ENCODE measurements at places on chromosomes 3 and 15.

GRCh38 chr3:43319376-43319775, 33.0 kb downstream of the SNRK start:
- peak; percentile 65 for DNase-seq

DNA sequence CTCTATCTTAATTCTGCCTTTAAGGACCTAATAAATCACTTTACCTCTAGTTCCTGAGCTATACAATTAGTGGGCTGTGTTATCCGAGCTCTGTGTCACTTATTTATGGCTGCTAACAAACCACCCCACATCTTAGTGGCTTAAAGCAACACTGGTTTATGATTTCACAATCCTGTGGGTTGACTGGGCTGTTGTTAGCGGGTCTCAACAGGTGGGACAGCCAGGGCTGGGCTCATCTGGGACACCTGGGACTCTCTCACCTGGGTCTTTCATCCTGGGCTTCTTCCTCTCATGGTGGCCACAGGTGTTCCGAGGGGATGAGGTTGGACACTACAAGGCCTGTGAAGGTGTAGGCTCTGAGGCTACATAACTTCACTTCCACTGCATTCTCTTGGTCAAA, 35.8 kb upstream of the CHST2 start:
- no peak for DNase-seq

GRCh38 chr3:48985831-48986376, 4.1 kb upstream of the P4HTM start:
- no peak for DNase-seq

DNA sequence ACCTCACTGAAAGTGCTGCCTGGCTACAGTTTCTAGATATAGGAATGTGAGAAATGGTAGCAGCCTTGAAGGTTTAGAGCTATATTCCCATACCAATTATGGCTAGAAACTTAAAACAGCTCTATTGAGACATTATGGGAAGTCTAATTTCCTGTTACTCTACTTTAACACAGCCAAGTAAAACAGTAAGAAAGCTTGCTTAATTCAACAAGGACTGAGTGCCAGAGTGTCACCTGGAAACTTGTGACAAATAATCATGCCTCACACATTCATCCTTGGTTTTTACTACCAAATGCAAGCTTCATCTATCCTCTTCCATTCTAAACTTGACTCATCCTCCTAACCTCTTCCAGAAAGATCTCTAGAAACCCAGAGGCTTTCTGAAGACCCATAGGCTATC, 41.7 kb downstream of the UBE3A start:
- no peak for DNase-seq

DNA sequence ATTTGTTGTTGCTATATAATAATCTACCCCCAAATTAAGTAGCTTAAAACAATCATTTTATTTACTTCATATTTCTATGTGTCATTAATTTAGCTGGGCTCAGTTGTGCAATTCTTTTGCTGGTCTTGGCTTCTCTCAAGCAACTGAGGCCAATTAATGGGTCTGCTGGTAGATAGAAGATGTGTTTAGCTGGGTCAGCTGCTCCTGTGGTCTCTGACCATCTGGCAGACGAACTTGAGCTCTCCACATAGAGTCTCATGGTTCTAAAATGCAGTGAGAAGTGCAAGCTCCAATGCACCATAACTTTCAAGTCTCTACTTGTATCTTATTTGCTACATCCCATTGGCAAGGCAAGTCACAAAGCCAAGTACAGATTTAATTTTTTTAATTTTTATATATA, 515.6 kb downstream of the ZIC1 start:
- no peak for DNase-seq

DNA sequence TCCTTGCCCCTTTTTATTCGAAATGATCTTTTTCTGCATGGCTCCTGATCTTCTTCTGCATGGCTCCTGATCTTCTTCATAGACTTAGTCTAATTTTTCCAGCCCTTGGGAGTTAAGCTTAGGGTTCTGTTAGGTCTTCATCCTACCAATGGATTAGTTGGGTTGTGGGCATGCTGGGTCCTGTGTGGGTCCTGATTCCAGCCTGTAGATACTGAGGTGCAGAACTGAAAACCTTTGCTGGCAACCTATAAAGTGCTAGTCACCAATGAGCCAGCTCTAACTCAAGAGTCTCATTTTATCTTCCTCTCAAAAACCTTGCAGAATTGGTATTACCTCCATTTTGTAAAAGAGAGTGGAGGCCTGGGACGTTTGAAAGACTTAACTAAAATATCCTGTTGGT, 229.2 kb downstream of the CLSTN2 start:
- DNase-seq: no peak
